ENCODE measurements at places on chromosomes 5 and 9.

- no peak for DNase-seq
Measured at GRCh38 chr5:177389241-177390169, 5.3 kb downstream of the SLC34A1 start.

GRCh38 chr9:124504530-124505005, 2.6 kb downstream of the NR5A1 start:
- DNase-seq = no peak

DNA sequence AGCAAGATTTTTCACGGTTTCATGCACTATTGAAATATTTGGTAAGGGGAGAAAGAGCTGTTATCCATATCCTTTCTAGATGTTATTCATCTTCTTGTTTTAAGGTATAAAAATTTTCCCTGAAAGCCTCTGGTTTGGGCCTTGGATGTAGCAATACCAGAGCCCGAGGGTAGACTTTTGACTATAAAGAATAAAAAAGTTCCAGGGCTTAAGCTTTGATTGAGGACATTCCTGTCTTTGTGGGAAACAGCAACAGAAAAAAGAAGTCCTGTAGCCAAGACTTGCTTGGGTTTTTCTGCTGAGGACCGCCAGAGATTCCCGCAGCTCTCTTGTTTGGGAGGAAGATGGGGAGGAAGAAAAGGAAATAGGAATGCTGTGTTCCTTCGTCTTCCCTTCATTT, 440.0 kb upstream of the WWC1 start:
- no peak for DNase-seq

GRCh38 chr9:72855321-72855720, 97.5 kb downstream of the ALDH1A1 start:
- DNase-seq = no peak

DNA sequence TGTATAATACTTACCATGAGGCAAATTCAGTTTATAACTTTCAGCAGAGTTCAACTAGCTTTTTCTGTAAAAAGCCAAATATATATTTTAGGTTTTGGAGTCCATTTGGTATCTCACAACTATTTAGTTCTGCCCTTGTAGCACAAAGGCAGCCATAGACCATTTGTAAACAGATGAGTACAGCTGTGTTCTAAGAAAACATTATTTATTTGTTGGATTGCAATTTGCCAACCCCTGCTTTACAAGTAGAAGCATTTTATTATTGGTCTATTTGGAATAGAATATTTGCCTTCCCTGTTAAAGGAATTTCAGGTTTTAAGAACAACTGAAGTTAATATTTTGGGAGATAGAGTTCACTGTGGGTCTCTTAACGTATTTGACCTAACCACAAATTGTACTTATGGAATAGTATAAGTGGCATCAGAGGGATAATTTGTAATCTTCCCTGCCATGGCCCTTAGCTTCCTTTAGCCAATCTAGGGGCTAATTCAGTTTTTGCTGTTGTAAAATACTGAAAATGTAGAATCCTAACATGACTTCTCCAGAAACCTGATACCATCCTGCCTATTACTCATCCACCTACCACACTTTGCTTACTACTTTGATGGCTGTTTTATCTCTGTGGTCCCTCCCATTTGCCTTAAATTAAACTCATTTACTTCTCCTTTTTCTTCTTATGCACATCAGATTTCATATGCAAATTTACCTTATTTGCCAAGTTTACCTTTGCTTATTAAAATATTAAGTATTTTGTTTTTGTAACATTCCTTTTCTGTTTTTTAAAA, 109.2 kb downstream of the DMXL1 start:
- DNase-seq = no peak

GRCh38 chr5:16579142-16579847, 37.5 kb downstream of the RETREG1 start:
- no peak for DNase-seq

DNA sequence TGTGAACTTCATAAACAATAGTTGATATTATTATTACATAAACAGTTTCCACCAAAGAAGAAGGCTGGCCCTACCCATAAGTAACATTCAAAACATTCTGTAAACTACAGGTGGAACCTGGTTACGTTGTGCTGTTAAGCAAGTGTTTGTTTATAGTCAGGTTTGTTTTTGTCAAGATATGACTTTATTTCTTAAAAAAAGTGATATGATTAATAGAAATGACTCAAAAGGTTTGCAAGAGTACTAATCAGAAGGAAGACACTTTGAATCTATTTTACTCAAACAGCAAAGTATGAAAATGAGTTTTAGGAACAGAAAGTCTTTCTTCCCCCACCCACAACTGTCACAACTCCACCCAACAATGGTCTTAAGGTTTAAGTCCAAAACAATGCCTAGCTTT, 220.8 kb downstream of the PLK2 start:
- no peak for DNase-seq

- DNase-seq = no peak
Measured at GRCh38 chr9:68507130-68507805, 33.4 kb downstream of the TMEM252 start.

- no peak for DNase-seq
Measured at GRCh38 chr5:73564675-73565074, 764 bp downstream of the ANKRA2 start.

- no peak for DNase-seq
Measured at GRCh38 chr9:111429175-111429574, 55.0 kb downstream of the ECPAS start.
